ENCODE measurements at places on chromosomes 4 and X.
A peak's percentile ranks its signal among the peaks of the same experiment; 100 is the strongest.

DNA sequence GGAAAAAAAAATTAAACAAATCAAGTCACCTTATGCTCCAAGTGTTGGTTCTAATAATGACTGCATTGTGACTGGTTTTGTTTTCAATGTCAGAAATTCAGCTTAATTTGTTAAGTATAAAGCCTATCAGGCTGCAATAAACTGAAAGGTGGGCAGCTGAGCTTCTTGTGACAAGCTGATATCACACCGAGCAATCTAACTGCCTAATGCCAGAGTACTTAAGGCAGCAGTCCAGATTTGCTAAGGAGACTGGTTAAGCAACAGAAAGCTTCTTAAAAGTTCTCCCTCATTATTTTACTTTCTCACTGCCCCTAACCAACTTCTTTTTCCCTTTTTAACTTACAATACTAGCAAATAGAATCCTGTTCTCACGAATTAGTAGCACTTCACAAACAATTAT, 201.0 kb downstream of the MAB21L2 start:
- DNase-seq, result no peak

DNA sequence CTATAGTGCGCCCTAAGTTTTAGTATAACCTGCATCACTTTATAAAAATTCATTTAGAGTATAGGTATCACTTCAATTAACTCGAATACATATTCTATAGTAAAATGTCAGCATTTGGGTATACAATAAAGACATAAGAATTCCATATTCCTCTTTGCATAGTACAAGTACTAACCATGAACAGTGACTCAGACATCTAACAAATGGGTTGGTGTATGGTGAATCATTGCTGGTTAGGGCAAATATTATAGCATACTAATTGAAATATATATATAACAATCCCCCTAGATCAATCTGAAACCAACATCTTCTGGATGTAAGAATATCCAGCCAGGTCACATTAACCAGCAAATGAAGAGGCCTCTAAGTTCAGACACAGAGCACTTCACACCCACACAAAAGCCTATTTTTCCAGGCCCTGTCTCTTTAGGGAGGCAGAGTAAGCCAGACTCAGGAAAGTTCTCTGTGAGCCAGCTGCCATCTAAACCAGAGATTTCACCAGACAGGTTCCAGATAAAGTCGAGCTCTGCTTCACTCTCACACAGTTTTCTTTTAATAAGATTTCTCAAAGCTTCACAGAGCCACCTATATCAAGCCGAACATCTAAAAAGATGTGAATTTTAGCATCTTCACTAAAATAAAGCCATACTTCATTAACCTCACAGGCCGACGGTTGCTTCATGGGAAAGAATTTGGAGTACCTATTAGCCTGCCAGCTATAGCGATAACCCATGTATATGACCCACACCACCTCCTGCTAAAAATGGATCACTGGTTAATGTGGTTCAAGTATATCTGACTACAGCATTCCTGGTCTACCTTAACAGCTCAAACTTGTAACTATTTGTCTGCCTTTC, 200.0 kb upstream of the FTHL17 start:
- DNase-seq, result no peak

- no peak for DNase-seq
Measured at GRCh38 chr4:94877973-94878372, 120.2 kb downstream of the BMPR1B start.

GRCh38 chr4:107876099-107876498, 51.4 kb downstream of the SGMS2 start:
- DNase-seq, result no peak

GRCh38 chrX:134406356-134407064, 53.5 kb upstream of the HPRT1 start:
- no peak for DNase-seq

DNA sequence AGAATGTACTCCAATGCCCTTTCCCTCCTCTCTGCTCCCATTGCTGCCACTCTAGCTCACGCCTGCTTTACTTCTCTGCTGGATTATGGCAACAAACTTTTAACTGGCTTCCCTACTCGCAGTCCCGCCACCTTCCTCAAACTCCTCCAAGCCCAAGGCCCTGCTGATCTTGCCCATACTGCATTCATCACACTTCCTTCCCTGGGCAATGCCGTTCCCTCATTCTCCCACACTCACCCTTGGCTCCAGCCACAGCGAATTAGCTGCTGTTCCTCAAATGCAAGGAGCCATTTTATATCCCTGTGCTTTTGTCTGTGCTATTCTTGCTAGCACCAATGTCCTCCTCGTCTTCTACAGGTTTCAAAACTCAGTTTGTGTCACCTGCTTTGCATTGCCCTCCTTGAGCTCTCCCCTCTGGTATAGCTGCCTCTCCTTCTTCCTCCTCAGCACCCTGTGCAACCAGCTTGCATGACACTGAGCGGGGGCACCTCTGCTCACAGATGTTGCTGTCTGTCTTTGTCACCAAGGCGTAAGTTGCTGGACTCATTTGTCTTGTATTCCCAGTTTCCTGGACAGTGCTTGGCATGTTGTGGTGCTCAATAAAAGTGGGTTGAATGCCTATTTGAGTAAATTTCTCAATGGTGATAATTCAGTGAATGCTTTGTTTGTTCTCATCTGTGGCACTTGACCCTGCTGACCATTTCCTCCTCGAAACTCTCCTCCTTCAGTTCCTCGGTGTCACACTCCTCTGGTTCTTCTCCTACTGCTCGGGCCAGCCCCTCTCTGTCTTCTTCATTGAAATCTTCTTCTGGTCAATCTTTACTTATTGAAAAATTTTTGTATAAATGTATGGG, 22.4 kb upstream of the MGST2 start:
- DNase-seq, result no peak

GRCh38 chr4:223913-224497, 81.3 kb downstream of the ZNF732 start:
- no peak for DNase-seq

GRCh38 chrX:138014577-138014976, 448.6 kb downstream of the ZIC3 start:
- DNase-seq, result no peak

DNA sequence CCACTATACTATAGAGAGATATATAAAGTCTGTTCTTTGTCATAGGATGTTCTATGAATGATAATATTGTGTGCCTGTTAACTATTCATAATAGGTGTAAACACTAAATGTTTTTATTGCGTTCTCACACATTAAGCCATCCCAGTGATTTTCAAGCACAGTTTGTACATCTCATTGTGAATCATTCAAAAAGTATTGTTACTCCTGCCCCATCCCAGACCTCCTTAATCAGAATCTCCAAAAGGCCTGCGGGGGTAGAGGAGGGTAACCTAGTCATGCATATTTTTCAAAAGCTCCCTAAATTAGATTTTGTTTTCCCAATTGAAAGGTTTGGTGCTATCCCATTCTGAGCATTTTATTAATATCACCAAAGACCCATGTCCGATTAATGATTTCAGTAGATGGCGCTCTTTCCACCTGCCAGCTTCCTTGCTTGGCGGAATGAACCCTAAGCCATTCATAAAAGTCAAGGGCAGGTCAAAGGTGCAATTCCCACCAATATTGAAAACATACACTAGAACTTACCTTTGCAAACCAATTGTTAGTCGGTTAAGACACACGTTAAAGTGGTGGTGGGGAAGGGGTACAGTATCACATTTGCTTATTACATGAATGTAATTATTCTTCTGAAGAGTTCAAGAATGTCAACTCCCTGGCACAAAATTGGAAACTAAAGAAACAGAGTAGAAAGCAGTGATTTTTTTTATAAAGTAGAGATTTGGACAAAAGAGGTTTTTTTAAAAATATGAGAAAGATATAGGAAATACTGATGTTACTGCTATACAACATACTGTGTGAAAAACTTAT, 5.8 kb upstream of the TET2 start:
- DNase-seq, result no peak

- DNase-seq, result peak; percentile 11
Measured at GRCh38 chrX:46130247-46130646, 415.0 kb downstream of the ZNF674 start.

DNA sequence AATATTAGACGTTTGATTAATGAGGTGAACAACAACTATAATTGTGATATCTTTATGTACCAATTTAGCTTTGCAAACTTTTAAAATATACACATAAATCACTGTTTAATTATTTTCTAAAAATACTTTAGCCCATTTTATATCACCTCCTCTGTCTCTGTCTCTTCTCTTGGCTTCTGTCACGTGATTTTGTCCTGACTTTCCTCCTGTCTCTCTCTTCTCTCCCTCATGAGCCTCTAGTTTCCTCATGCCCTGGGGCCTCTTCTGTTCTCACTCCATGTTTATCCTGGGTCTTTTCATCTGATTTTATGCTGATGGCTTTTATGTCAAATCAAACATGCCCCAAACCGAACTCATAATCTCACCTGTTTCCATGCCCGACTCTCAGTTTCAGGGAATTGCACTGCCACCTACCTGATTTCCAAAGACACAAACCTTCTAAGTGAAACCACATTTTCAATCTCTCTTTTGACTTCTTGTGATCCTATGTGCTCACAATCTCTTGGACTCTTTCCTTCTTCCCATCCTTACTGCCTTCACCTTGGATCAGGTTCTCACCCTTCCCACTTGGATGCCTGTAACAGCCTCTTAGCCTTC, 303.0 kb upstream of the GALNT7 start:
- DNase-seq, result no peak

DNA sequence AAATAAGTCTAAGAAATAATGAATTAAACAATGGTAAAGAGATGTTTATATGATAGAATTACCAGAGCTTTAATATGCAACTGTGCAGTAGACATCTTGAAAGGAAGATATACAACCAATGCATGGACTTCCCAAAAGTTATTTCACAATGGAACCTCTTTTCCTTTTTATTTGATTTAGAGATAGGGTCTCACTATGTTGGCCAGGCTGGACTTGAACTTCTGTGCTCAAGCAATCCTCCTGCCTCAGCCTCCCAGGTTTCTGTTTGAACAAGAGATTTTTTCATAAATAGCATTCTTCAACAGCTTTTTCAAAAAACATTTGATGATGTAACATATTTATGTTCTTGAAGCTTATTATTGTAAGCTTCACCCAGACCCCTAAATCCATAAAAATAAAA, 72.0 kb downstream of the LRBA start:
- DNase-seq, result no peak

DNA sequence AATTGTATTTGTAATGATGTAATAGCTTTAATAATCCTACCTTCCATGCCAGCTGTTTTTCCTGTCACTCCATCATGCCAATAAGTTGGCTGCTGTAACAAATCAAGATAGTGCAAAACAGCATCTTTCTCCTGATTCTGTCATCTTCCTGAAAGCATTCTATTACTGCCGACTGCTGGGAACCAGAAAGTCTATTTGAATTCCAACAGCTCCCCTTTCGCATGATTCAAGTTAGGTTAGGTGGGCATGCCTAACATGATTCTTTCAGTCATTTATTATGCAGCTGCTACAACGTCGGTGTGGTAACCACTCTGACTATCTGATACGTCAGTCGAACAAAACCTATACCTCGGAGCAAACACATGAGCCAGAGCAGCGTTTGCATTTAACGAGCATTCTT, 127.9 kb upstream of the DMD start:
- DNase-seq, result no peak

DNA sequence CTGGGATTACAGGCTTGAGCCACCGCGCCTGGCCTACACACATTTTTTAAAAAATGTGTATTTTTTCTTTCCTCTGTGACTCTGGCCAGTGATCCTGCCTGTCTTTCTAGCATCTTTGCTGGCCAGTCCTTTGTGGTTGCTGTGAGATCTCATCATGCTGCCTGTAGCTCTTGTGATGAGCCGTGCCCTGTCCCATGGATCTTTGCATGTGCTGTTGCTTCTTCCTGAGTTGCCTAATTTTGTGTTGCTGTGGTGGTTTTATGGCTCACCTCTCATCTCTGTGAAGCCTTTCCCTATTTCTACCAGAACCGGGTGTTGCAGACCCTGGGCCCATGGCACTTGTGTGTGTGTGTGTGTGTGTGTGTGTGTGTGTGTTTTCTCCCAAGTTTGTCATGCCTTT, 8.3 kb downstream of the NSD2 start:
- DNase-seq, result no peak

- DNase-seq, result no peak
Measured at GRCh38 chrX:109327251-109327650, 154.6 kb downstream of the GUCY2F start.

GRCh38 chrX:122135070-122135469, 1049.0 kb upstream of the GRIA3 start:
- no peak for DNase-seq

DNA sequence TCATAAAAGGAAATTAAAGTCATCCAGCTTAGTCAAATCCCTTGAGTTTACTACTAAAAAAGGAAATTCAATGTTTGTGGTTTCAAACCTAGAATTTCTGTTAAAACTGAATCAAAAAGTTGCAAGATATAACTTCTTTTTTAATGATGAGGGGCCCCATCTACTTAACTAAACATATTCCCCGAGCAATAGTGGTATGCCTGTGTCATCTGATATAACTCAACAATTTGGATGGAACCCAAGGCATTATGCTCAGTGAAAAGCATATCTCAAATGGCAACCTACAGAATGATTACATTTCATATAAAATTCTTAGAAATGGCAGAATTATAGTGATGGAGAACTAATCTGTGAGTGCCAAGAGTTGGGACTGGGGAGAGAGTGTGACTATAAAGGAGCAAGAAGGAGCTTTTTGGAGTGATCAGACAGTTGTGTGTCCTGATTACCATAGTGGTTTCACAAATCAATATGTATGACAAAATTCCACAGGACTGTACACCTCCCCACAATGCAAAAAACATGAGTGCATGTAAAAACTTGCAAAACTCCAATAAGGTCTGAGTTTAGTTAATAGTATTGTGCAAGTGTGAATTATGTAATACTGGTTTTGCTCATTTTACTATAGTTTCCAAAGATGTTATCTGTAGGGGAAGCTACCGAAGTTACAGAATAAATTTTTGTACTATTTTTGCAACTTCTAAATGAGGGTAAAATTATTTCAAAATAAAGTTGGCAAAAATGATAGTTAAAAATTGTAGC, 323.2 kb downstream of the ARHGAP24 start:
- no peak for DNase-seq

DNA sequence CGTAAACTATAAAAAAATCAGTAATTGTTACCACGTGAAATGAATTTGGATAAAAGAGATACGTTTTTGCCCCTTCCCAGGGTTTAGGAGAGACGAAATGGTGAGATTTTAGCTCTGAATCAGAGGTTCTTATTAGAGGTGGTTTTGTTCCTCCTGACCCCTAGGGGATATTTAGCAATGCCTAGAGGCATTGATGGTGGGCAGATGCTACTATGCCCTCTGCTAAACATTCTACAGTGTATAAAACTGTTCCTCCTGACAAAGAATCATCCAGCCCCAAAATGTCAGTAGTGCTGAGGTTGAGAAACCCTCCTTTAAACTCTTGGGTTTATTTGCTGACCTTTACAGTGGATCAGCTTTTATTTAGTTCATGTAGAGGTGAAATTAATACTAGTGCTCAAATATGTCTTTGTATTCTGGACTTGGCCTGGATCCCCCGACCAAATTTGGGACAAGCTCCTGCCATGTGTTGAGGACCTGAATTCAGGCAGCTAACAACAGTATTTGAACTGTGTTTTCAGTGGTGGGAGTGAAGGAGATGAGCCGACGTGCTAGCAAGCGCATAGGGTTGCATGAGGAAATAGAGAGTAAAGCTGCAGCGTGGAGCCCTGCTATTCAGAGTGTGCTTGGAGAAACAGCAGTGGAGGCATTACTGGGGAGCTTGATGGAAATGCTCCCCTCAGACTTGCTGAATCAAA, 126.1 kb downstream of the PTTG2 start:
- DNase-seq, result no peak

GRCh38 chrX:122869171-122869570, 314.9 kb upstream of the GRIA3 start:
- DNase-seq, result no peak

- no peak for DNase-seq
Measured at GRCh38 chr4:106041294-106042002, 146.2 kb downstream of the NPNT start.

Data from NCI-H1092 (cell line).